ENCODE measurements at places on chromosomes 4 and X.

- DNase-seq = no peak
These were observed 36.9 kb upstream of the FAT1 start for GRCh38 chr4:186760576-186760975.

- no peak for DNase-seq
These were observed 345.1 kb upstream of the SMIM31 start for GRCh38 chr4:164408831-164409230.

- DNase-seq = no peak
These were observed 31.8 kb downstream of the PLAC1 start for GRCh38 chrX:134626434-134626833.

DNA sequence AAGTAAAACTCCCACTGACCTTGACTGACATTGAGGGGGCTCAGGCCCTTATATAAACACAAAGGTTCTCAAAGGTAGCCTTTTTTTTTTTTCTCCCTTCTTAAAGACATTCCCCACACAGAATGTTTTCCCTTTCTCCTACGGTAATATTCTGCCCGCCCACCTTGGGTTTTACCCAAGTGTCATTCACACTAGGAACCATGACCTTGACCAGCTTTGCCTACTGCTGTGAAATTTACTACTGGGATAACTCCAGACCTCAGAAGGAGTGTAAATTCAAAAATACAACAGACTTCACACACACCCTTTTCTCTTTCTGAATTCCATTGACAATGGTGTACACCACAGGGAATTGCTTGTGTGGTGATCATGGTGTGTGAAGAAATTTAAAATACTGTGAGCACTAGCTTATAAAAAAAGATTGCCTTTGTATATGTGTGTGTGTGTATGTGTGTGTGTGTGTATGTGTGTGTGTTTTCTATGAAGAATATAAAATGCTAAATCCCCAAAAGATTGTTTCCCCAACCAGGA lies 589.5 kb upstream of the FTHL17 start:
- no peak for DNase-seq

GRCh38 chr4:147530134-147530533 lies 49.2 kb downstream of the EDNRA start:
- DNase-seq = no peak

DNA sequence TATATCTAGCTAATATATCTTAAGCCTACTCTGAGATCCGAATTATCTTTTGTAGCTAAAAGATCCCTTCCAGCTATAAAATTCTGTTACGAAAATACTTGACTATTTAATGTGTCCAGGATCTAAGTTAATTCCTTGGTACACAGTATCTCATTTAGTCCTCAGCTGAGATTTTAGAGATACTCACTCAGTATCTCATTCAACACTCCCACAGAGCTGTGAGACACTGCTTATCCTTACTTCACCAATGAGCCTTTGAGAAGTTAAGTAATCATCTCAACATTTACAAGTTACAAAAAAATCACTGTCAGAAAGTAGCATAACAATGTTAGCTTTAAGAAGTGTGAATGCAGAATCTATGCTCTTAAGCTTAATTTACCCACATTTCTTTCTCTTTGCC lies 76.6 kb downstream of the LIMCH1 start:
- DNase-seq = no peak

- no peak for DNase-seq
These were observed 67.4 kb downstream of the EGF start for GRCh38 chr4:109979920-109980717.

- DNase-seq = no peak
These were observed 6.8 kb upstream of the SHOX start for GRCh38 chrX:623599-624315.

- no peak for DNase-seq
These were observed 176.7 kb downstream of the SLC39A8 start for GRCh38 chr4:102168580-102168979.

GRCh38 chr4:128782875-128783614 lies 26.5 kb upstream of the JADE1 start:
- no peak for DNase-seq

DNA sequence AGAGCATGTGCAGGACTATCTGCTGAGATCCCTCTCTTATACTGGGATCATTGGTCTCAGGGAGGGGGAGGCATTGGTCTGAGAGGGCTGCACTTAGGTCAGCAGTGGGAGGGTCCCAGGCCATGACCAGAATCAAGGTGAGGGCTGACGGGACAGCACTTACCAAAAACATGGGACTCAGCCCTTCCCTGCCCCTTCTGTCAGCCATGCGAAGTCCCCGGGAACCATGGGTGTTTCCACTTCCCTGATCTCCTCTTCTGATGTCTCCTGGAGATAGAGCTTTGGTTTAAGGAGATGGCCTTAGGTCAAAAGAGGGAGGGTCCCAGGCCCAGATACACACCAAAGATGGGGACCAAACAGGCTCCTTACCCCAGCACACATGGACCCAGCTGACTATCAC lies 12.9 kb upstream of the HSFX1 start:
- DNase-seq = no peak

- DNase-seq = no peak
These were observed 484.5 kb downstream of the PACRGL start for GRCh38 chr4:21184788-21185187.

DNA sequence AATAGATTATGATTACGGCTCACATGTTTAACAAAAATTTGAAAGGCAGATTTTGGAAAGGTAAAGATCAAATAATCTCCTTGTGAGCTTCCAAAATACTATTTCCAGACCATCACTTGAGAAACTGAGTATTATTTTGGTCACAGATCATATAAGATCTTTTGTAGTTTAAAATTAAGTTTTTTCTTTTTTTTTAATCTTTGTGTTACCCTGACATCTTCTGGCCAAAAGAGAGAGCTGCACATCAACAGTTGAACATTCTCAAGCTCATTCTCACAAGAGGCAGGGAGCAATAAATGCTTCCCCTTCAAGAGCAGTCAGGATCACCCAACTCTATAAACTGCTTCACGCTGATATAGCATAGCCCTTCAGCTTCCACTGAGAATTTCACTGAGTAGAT lies 15.9 kb downstream of the TMEM192 start:
- DNase-seq = no peak

- peak; percentile 49 for DNase-seq
These were observed 4.4 kb downstream of the MTMR1 start for GRCh38 chrX:150697641-150698040.

- DNase-seq = no peak
These were observed 11.9 kb downstream of the ENPEP start for GRCh38 chr4:110487873-110488272.

GRCh38 chr4:3291969-3292570 lies 751 bp upstream of the RGS12 start:
- DNase-seq = no peak

DNA sequence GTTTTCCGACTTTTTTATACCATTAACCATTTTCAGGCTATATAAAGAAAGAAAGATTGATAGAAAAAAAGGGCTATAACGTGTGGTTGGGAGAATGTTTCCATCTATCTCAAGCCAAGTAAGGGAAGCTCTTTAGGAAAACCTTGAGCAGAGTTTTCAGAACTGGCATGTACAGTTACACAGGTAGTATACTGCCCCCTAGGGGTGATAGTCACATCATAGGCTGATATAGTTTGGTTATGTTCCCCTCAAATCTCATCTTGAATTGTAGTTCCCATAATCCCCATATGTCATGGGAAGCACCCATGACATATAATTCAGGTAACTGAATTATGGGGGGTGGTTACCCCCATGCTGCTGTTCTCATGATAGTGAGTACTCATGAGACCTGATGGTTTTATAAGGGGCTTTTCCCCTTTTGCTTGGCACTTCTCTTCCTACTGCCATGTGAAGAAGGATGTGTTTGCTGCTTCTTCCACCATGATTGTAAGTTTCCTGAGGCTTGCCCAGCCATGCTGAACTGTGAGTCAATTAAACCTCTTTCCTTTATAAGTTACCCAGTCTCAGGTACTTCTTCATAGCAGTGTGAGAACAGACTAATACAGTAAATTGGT lies 186.8 kb downstream of the TMA16 start:
- no peak for DNase-seq

- no peak for DNase-seq
These were observed 181.8 kb upstream of the MAOA start for GRCh38 chrX:43474321-43474720.
